Mesenteric fat pad (tissue), 1 donor: ENCODE measurements at places on chromosomes 12 and 14. TPM values are rescaled to one million over a fixed set of nuclear protein-coding genes. Genes with fewer than 3 reads are reported as not detected.
A peak's percentile ranks its signal among the peaks of the same experiment; 100 is the strongest.

The ATF1 gene
- 29.5 TPM for total RNA-seq

The HAL gene
- total RNA-seq, result 2.5 TPM

DNA sequence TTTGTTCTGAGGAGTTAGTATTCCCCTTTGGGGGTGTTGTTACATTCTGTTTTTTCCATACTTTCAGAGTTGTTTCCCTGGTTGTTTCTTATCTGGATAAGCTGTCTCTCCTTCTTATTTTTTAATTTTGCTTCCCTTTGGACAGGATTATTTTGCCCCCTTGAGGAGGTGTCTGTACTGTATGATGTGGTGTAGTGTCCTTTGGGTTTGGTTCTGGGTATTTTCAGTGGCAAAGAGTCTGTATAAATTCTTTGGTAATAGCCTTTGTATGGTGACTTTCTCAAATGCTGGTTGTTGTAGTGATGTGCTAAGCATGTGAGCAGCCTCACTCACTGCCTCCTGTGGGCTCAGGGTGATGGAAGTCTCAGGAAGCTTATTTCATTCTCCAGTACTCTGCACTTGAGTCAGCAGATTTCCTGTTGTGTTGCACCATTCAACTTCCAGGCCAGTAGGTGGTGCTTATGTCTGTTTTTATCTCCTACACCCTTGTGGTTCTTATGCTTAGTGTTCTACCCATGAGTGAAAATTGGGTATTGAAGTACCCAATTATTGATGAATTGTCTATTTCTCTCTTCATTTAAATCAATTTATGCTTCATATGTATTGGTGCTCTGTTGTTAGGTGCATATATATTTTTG is 103.3 kb upstream of the PMCH start:
- no peak for DNase-seq

The STON2 gene
- 20.8 TPM for total RNA-seq

The FGF6 gene
- total RNA-seq, result not detected

GRCh38 chr14:38880643-38881524 is 222.2 kb downstream of the SEC23A start:
- DNase-seq, result no peak

DNA sequence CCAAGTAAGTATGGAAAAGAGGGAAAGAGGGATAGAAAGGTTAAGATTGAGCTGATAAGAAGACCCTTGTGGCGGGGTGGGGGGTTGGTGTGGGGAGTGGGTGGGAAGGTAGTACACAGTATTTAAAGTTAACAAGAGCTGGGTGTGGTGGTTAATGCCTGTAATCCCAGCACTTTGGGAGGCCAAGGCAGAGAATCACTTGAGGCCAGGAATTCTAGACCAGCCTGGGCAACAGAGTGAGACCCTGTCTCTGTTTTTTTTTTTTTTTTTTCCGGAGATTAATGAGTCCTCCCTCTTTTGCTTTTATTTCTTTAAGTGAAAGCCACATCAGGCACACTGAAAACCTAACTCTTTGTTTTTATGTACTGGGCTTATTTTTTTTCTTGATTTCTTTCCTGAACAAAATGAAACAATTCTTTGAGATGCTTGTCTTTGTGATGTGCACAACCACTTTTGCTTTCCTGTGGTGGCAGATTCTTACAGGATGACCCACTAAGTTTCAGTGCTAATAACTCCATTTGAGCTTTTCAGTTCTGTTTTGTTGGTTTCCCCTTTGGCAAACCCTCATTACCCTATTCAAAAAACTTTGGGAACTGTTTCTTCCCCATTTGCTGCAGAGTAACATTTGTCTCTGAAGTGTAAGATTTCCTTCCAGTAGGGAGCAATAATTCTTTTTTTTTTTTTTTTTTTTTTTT is 54.8 kb downstream of the WNK1 start:
- DNase-seq, result no peak

The TC2N gene
- 19.0 TPM for total RNA-seq

GRCh38 chr12:52009081-52009751 is 2.5 kb downstream of the TAMALIN start:
- DNase-seq, result no peak

DNA sequence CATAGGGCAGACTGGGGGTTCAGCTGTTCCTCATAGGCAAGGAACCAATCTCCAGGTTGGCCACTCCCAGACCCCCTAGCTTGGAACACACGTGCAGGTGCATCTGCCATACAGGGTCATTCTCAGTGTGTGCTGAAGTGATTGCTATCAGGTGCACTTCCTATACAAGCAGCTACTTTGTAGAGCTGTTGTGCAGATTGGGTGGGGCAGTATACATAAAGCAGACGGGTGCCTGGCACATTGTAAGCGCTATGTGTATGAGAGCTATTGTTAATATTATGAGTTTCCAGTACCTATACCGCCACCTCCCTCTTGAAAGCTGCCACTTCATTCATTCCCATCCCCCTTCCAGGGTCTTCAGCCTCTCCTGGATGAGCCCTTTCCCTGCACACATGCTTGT is 17.3 kb downstream of the IRF2BPL start:
- DNase-seq, result no peak

The KRT80 gene
- total RNA-seq, result not detected

The IL26 gene
- total RNA-seq, result not detected

GRCh38 chr12:94173660-94174265 is 25.4 kb downstream of the PLXNC1 start:
- DNase-seq, result no peak

The GDF3 gene
- total RNA-seq, result 0.26 TPM

DNA sequence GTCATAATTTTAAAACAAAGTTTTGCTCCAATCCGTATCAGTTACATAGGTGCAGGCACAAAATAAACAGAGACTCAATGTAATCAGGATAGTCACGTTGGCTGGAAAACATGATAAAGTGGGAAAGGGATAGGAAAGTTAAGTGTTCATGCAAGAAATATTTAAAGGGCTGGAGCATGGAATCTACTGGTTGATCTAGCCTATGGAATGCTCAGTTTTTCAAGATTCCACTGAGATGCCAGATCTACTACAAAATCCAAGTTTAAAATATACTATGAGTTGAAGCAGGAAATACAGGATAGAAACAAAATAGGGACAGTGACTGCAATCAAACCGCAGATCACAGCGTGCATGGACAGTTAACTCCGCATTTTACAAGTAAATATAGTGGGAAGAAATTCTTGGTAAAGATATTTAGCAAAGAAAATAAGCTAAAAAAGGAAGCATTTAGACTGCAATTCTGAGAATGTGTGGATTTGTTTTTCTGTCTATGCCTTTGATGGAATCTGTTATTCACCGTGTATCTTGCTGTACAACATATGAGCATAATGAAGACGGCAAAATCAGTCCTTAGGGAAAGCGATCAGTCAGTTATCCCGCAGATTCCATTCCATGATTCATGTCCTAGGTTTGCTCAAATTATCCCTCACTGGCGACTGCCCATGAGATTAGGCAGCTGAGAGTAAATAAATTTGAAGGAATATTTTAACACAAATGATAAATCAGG is 1044.3 kb downstream of the FLRT2 start:
- DNase-seq, result no peak

The LRP1-AS gene
- not detected for total RNA-seq

The KRT78 gene
- total RNA-seq, result not detected

- DNase-seq, result peak; percentile 82
Measured at GRCh38 chr14:41604721-41605531, 1.8 kb upstream of the LRFN5 start.

The NRXN3 gene
- 0.84 TPM for total RNA-seq

DNA sequence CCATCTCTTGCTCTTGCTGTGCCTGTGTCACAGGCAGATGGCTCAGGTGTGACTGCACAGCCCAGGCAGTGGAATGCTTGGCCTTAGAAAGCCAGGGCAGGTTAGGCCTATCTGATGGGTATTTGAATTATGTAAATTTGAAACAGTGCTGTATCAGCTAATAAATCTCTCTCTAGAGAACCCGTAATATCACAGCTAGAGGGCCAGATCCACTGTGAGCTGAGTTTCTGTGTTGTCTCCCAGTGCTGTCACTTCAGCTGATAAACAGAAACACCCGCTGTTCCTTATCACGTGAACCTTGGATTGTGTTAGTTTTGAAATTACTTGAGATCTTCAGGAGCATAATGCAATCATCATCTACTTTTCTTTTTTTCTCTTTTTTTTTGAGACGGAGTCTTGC is 21.5 kb upstream of the ALDH2 start:
- no peak for DNase-seq
